Activated T-helper 1 cell treated with anti-CD3 and anti-CD28 coated beads, Interleukin-12 subunit alpha, Interleukin-12 subunit beta, Interleukin-2, Interleukin-4 antibody, amounts not matched to agents 30 ng/mL and 10 ng/mL and 1 ng/mL, durations not matched to agents 14 hours and 24 hours and 36 hours (primary cell): ENCODE measurements at places on chromosomes 11 and 22. TPM values are rescaled to one million over a fixed set of nuclear protein-coding genes. Genes with fewer than 3 reads are reported as not detected.

DNA sequence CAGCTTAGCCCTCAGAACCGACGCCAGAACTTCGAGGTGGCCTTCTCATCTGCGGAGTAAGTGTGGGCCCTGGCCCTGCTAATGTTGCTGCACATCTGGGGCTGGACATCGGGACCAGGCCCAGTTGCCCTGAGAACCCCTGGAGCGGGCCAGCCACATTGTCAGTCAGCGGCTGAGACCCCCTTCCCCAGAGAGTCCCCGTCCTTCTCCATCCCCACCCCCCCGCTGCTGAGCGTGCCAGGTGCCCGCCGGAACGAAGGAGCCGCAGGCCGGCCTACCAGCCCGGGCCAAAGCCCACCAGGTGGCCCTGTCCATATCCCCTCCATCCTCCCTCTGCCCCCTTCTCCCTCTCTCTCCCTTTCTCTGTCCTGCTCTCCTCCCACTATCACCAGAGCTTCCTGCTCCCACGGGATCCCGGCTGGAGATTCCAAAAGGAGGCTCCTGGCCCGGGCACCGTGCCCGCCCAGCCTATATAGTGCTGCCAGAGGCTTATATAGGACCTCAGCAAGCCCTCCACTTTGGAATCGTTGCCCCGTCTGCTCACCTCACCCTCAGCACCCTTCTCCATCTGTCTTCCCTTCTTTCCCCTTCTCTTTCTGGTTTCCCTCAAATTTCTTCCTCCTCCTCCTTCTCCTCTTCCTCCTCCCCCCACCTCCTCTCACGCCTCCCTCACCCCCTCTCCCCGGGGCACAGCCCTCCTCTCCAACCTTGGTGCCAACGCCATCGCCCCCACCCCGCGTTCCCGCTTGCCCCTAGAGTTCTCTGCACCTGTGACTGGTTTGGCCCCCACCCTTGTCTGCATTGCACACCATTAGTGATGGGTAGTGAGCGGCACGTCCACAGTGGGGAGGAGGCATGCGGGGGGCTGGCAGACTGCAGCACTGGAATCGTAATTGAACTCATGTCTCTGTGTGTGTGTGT, 7.3 kb downstream of the SELENOM start:
- H3K4me1 ChIP-seq: no peaks in the 10 kb centered on the region
- peaks cover 4% of the 10 kb centered on the region for H3K36me3 ChIP-seq
- DNase-seq: no peak
- no peak overlapping the region for H3K4me3 ChIP-seq
- no peak overlapping the region for H3K27ac ChIP-seq

DNA sequence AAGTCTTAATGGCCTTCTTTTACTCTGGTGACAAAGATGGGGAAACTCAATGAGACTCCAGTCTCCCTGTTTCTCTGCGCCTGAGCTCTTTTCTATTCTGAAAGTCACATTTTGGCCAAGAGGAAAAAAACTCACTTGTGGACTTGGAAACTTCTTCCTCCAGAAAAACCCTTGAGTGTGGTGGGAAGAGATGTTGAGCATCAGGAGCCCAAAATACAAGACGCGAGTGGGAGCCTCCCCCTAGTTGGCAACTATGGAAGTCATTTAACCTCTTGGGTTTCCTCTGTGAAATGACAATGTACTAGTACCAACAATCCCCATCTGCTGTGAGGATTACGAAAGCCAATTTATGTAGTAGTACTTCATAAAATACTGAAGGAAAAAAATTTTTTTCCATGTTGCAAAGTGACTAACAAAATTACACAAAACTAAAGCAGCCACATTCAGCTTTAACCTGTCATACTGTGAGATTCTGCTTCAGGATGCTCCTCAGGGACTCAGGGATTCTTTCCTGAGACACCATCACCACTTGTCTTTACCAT, 524 bp upstream of the SLC25A17 start:
- H3K27ac ChIP-seq: peak overlapping the region; percentile 72
- DNase-seq: no peak
- H3K36me3 ChIP-seq: peaks cover 17% of the 10 kb centered on the region
- H3K27me3 ChIP-seq: no peaks in the 10 kb centered on the region

- H3K36me3 ChIP-seq: no peaks in the 10 kb centered on the region
- no peak overlapping the region for H3K27ac ChIP-seq
- H3K27me3 ChIP-seq: peaks cover 4% of the 10 kb centered on the region
Measured at GRCh38 chr22:17443405-17444203, 74.3 kb downstream of the CECR2 start.

DNA sequence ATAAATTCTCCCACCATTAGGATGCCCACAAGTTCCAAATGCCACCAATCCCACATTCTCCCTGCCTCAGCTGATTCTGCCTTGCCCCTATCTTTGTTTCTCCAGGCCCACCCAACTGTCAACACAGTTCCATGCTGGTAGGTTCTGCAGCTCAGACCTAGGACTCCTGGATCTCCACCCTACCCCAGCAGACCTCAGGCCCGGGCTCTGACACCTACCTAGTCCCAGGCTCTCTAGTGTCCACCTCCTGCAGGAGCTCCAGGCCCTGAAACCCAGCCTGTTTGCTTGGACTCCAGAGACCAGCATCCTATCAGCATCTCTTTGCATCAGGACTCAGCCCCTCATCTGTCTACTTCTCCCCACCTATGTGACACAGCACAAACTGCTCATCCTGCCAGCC, 86.5 kb downstream of the PDE2A start:
- no peak overlapping the region for H3K4me3 ChIP-seq
- peaks cover 47% of the 10 kb centered on the region for H3K4me1 ChIP-seq
- no peaks in the 10 kb centered on the region for H3K36me3 ChIP-seq
- no peak overlapping the region for H3K27ac ChIP-seq
- DNase-seq: no peak

DNA sequence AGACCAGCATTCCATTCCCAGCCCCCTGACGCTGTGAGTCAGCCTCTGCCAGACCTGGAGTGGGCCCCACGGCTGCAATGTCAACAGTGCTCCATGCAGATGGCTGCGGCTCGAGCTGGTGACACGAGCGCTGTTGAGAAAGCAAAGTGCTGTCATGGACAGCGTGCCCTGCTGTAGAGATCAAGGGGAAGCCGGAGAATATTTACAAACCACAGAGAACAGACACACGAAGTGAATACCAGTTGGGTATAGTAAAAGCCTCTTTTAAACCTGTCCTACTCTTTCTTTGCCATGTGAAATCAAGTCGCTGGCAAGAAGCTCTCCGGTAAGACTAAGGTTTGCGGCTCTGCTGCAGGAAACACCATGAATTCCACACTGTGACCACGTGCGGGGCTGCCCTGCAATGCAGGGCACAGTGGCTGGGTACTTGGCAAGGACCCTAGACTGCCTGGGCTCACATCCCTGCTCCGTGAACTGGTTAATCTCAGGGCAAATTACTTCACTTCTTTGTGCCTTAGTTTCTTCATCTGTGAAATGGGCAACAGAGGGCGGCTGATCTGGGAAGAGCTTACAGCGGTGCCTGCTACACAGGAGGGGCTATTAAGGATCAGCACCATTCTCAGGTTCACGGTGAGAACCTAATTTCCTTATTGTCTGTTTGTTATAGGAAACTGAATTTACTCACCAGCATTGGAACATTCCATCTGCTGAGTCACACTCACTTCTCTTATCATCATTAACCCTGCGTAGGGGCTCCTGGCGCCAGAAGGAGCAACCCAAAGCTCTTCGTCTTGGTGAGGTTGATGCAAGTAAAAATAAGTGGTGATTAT, 27.8 kb upstream of the ELFN2 start:
- H3K27ac ChIP-seq: peak overlapping the region; percentile 32
- peaks cover 3% of the 10 kb centered on the region for H3K36me3 ChIP-seq
- no peaks in the 10 kb centered on the region for H3K27me3 ChIP-seq
- H3K4me1 ChIP-seq: peaks cover 18% of the 10 kb centered on the region

GRCh38 chr22:37461961-37462360, 24.2 kb downstream of the MFNG start:
- H3K4me1 ChIP-seq: peaks cover 13% of the 10 kb centered on the region
- no peak overlapping the region for H3K4me3 ChIP-seq
- H3K27ac ChIP-seq: peak overlapping the region; percentile 42

- H3K36me3 ChIP-seq: no peaks in the 10 kb centered on the region
- H3K27me3 ChIP-seq: peaks cover 6% of the 10 kb centered on the region
- no peak overlapping the region for H3K27ac ChIP-seq
- no peak for DNase-seq
- H3K4me1 ChIP-seq: no peaks in the 10 kb centered on the region
Measured at GRCh38 chr11:31927982-31928381, 116.9 kb upstream of the PAX6 start.

Gene GNB1L
- total RNA-seq: 20.6 and 21.5 TPM in 2 replicates

Gene CRACR2B
- 1.1 and 1.3 TPM in 2 replicates for total RNA-seq

Gene C22orf39
- total RNA-seq: 22.8 and 26.8 TPM in 2 replicates

Gene TEAD1
- total RNA-seq: 0.41 and 1.2 TPM in 2 replicates

Gene CD3D
- total RNA-seq: 486 and 491 TPM in 2 replicates

Gene RCOR2
- total RNA-seq: 0.21 and 0.34 TPM in 2 replicates
